ENCODE measurements at places on chromosomes 6 and 20. TPM values are rescaled to one million over a fixed set of nuclear protein-coding genes. Genes with fewer than 3 reads are reported as not detected.
A peak's percentile ranks its signal among the peaks of the same experiment; 100 is the strongest.

GRCh38 chr20:56875052-56875659 is 246.1 kb downstream of the TFAP2C start:
- DNase-seq = no peak

DNA sequence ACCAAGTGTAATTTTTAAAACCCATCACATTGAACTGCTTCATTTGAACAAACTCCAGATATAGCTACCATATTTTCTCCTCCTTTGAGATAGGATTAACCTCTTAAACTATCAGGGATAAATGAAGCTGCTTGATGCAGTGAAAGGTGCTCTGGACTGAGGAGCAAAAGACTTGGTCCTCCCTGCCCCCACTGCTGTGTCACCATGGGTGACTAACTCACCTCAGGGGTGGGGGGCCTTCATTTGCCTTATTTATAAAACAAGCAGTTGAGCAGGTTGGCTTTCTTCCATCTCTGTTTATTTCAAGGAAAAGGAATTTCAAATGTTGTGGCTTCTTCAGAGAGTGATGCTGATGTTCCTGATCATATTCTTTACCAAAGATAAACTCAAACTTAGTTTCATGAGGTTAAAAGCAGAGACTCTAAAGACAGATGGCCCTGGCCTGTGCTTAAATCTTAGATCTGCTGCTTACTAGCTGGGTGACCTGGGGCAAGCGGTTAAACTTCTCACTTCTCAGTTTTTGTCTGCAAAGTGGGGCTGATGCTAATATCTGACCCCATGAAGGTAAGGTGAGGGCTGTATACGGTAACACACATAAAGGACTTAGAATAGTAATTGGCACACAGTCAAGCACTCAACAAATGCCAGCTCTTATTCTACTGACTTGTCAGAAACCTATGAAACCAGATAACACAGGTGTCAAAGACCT is 50.5 kb downstream of the FHL5 start:
- no peak for DNase-seq

Gene TOMM6
- total RNA-seq = 172 TPM

DNA sequence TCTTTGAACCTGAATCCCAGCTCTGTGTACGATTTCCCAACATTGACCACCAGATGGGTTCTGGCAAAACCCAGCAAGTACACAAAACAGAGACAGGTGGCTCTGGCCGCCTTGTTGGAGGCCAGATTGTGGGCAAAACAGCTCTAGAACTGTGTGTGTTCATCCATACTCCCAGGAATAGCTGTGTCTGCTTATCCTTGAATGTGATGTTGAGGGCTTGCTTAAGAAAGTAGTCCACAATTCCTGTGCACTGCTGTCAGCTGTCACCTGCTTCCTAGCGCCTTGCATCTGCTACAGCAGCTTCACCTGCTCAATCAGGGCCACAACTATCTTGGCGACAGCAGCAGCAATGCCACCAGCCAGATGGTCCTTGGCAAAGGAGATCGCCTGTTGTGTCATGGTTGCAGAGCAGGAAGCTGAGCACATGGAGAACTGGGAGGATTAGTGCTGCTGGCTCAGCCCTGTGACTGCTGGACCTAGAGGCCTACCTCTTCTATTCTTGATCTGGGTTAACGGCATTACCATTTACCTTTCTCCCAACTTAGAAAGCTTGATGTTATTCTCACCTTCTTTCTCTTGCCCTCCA is 3.7 kb upstream of the SMAP1 start:
- DNase-seq = no peak

- DNase-seq = no peak
These were observed 1205.5 kb upstream of the CITED2 start for GRCh38 chr6:140579918-140580317.

DNA sequence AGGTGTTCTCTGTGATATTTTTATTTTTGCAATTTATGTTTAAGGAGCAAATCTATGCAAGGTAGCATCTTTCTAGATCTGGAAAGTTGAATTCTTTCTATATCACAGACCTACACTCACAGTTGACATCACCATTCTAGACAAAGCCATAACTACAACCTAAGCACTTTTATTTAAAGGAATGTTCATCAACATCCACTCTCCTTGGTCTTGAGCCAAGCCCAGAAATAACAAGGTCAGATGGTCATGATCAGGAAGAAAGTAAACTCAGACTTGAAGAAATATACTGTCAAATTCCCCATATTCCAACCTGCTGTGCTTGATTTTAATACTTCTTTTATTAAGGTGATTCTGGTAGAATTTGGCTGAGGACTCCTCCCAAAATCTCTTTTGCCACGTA is 32.2 kb downstream of the MMUT start:
- DNase-seq = no peak

Gene XKR7
- not detected for total RNA-seq

DNA sequence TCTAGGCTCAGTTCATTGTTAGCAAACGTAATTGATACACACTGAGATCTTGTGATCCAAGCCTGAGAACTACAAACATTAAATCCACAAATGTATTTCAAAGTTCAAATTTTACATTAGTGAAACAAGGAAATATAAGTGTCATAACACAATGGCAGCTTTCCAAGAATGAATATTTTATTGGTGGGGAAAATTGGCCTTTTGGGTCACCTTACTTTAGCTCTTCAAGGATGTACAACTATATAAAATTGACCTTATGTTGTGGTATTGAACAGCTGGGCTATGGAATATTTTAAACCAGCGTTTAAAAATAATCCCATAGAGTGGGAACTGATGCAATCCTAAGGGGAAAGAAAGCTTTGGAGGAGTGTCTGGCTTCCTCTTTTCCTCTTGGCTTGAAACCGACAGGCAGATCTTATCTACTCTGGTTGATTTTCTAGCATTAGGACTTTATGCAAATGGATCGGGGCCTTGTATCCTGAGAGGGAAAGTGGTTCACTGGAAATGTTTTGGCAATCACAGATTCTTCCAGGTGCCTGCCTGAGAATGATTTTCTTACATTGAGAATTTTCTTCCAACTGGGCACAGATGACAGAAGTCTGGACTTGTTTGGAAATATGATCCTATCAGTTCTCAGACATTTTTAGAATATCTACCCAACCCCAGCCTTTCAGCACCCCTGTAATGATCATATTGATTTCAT is 184.8 kb upstream of the ECI2 start:
- peak; percentile 47 for DNase-seq

GRCh38 chr6:106555767-106556166 is 73.5 kb downstream of the RTN4IP1 start:
- DNase-seq = no peak

- no peak for DNase-seq
These were observed 40.3 kb downstream of the SEC63 start for GRCh38 chr6:107917451-107918375.

DNA sequence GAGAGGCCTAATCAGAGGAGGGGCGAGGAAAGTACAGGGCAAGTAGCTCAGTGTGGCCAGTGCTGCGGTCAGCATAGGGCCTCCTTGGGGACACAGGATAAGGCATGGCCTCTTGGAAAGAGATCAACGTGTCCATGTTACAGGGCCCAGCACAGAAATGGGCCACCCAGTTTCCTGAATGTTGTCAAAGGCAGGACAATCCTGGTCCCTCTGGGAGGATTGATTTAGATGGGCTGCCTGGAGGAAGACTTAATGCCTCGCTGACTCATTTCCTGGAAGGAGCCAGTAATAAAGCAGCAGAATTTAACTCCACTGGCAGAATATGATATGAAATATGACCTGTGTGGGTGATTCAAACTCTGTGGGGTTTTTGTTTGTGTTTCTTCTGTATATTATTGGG is 16.6 kb downstream of the DDO start:
- no peak for DNase-seq

GRCh38 chr6:136795386-136795785 is 3.1 kb upstream of the MAP3K5 start:
- no peak for DNase-seq

- no peak for DNase-seq
These were observed 175.1 kb upstream of the JAG1 start for GRCh38 chr20:10848810-10849370.

DNA sequence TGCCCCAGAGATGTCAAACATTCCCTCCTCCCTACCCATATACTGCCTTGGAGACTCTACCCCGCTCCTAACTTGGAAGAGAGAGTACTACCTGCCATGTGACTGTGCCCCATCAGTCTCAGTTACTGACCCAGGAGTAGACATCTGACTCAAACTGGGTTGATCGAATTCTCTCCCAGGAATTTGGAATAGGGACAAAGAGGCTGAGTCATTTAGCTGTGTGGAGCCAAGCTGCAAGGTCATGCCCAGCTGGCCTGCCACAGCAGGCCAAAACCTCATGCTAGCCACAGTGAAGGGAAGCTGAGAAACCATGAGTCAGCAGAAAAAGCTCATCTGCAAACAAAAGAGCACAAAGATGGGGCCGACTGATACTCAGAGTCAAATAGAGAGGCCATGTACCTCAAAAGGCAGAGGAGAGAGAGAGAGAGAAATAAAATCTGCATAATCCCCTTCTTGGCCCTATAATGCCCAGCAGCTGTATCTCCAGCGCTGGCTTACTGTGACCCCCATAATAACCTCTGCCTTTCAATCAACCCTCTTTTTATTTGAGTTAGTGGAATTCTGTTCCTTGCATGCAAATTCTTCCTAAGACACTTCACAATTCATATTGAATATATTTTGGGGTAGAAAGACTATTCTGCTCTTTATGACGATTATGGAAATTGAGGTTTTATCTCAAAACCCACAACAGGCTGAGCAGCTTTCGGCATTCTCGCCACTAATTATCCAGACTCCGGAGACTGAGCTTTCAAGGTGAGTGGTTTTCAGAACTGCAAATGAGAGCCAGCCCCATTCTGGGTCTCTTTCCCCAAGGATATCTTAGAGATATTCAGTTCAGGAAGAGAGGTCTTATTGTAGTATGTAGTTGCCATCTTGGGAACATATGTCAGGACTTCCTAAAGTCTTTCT is 21.4 kb upstream of the AKIRIN2 start:
- no peak for DNase-seq

Gene TRAM2
- 92.5 TPM for total RNA-seq

Gene OXT
- not detected for total RNA-seq

- no peak for DNase-seq
These were observed 643.8 kb upstream of the AGPAT4 start for GRCh38 chr6:161917645-161918044.

Gene BIRC7
- total RNA-seq = 0.12 TPM

DNA sequence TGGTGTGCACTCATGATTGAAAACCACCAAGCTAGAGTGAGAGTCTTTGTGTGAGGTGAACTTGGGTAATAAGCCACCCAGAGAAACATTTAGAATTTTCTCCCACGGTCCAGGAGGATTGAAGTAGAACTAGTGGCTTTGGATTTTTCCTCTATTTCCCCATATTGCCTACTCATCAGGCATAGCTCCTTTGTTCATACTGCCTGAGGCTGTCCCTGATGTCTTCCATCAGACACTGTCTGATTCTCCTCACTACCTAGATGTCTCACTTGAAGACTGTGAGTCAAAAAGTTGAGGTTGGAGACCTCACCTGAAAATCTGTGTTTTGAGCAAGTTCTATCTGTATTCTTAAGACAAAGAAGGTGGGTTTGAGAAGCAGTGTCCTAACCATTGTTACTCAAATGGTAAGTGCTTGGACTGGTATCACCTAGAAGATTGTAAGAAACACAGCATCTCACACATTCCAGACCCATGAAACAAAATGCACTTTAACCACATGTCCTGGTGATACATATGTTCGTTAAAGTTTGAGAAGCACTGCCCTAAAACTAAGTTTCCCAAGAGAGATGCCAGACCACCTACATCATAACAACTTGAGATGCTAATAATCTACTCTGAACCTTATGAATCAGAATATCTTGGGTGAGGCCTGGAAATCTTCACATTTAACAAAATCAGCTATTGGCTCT is 523.4 kb upstream of the BTBD3 start:
- no peak for DNase-seq
